Dermis microvascular lymphatic vessel endothelial cell (primary cell): ENCODE measurements at places on chromosomes 3 and 15. TPM values are rescaled to one million over a fixed set of nuclear protein-coding genes. Genes with fewer than 3 reads are reported as not detected.

The CEP97 gene
- 6.1 and 6.8 TPM in 2 replicates for total RNA-seq

The CASR gene
- total RNA-seq: not detected in 2 replicates

The HRG gene
- total RNA-seq: not detected in 2 replicates

- no peak for DNase-seq
Measured at GRCh38 chr3:50267280-50267913, 1.6 kb upstream of the SEMA3B start.

- no peak for DNase-seq
Measured at GRCh38 chr3:122132949-122133540, 50.4 kb upstream of the CASR start.

GRCh38 chr15:35206060-35206675 lies 121.1 kb upstream of the NANOGP8 start:
- peak; percentile 8 for DNase-seq

DNA sequence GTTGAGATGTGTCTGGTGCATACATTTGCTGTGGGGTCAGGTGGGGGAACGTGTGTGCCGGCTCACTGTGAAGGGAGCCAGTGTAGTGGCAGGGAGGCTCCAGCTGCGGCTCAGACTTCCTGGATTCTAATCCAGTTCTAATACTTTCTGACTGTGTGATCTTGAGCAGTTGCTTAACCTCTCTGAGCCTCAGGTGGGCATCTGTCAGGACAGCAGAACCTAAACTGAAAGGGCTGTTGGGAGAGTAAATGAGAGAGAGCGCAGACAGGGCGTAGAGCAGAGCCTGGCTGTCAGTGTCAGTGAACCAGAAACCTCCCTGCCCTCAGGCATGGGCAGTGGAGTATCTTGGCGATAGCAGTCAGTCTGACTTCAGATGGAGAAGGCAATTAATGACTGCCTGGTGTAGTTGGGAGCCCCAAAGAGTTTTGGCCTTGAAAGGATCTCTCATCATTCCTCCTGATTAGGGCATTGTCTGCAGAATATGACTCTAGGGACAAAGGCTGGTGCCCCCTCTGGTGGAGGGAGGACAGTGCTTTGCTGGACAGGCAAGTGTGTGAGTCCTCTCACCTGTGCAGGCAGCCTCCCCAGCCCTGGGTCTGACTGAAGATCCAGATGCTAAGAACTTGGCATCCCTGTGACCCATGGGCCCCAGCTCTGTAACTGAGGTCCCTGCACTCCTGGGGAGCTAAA lies 9.6 kb downstream of the KBTBD13 start:
- DNase-seq: peak; percentile 16

DNA sequence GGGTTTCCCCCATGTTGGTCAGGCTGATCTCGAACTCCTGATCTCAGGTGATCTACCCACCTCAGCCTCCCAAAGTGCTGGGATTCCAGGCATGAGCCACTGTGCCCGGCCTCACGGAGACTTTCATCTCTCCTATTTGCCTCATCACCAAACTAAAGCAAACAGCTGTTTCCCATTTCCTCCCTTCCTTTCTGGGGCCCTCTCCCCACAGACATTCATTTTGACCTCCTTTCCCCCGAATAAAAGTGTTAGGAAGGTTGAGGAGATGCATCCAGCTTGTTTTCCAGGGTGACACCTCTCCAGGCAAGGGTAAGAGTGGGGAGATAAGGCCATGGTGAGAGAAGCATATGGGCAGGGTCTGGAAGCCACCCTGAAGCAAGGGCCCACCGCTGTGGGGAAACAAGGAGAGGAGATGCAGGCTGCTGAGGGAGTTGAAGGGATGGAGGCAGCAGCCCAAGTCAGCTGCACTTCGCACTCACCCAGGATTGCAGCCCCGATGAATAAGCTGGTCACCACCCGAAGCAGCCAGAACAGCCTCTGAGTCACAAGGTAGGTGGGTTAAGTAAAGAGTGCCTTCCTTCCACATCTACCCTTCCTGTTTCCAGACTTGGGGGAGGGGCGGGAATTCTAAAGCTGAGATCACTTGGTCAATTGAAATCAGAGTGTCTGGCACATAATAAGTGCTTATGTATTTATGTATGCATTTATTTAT lies 7.7 kb downstream of the DUOXA2 start:
- peak; percentile 51 for DNase-seq

GRCh38 chr15:65089206-65089824 lies 12.8 kb downstream of the KBTBD13 start:
- DNase-seq: no peak

GRCh38 chr3:45462522-45463265 lies 74.3 kb downstream of the LARS2 start:
- DNase-seq: no peak

DNA sequence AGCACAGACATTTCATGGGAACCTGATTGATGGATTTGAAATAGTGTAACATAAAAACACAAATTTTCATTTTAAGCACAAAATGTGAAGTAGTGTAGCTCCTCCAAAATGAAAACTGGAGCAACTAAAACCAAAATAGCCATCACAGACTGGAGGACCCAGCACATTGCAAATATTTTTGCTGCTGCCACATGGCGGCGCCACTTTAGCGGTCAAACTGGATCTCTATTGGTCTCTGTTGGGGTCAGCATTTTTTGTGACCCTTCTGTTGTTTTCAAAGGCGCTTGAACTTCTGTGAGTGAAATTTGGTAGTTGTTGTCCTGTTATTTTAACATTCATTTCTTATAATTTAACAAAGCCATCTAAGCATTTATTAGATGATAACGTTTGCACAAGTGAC lies 259.9 kb downstream of the IL20RB start:
- DNase-seq: no peak

DNA sequence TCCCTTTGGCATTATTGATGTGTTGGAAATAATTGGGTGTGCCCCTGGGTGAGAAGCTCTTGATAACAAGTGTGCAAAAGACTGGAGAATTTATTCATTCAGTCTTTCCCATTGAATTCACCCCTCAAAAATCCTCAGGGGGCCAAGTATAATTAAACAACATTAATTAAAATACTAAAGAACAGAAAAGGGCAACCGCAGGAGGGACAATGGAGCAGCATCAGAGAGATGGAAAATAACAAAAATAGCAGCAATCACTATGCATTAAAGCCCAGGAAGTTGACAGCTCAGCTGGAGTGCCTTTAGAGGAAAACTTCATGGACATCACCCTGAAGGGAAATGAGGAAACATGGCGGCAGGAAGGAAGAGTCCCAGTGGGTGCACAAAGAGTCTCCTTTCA lies 227.6 kb downstream of the MINAR1 start:
- DNase-seq: no peak

DNA sequence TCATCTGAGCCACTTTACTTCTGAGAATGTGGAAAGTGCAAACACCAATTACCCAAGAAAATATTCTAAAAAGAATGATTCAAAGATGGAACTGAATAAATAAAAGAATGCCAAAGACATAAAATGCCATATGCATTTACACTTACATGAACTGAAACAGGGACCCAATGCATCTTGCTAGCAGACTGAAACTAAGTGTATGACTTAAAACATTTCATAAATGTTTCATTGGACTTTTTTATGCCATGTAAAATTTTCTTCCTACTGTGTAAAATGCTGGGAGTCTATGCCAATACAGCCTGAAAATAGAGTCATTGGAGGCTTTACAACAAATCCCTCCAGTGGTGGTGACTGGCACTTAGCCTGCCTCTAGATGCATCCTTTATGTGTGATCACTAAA lies 735.1 kb upstream of the CCDC54 start:
- no peak for DNase-seq
